Smooth muscle cell of the pulmonary artery (primary cell): ENCODE measurements at places on chromosomes 11 and 22. TPM values are rescaled to one million over a fixed set of nuclear protein-coding genes. Genes with fewer than 3 reads are reported as not detected.

The MYBPC3 gene
- not detected in 2 replicates for total RNA-seq

The PDE2A gene
- 0.56 and 5.2 TPM in 2 replicates for total RNA-seq

The PDGFD gene
- total RNA-seq, result 3.2 and 3.9 TPM in 2 replicates

The SULT4A1 gene
- total RNA-seq, result 0.20 and 0.26 TPM in 2 replicates

The APBB1 gene
- total RNA-seq, result 41.9 and 50.6 TPM in 2 replicates
